ENCODE measurements at places on chromosomes 13 and 19. TPM values are rescaled to one million over a fixed set of nuclear protein-coding genes. Genes with fewer than 3 reads are reported as not detected.

ZNF30 gene
- 4.2 TPM for total RNA-seq

ZNF211 gene
- 15.0 TPM for total RNA-seq

TMPRSS9 gene
- not detected for total RNA-seq

CCDC169 gene
- 4.1 TPM for total RNA-seq

CIC gene
- total RNA-seq: 35.3 TPM

PTGER1 gene
- total RNA-seq: 1.9 TPM

CEACAM20 gene
- not detected for total RNA-seq

GNA15 gene
- total RNA-seq: not detected

STOML3 gene
- not detected for total RNA-seq

GATAD2A gene
- 46.4 TPM for total RNA-seq

WTIP gene
- 3.6 TPM for total RNA-seq

ZNF665 gene
- 2.4 TPM for total RNA-seq

ZNF865 gene
- 0.08 TPM for total RNA-seq

AZU1 gene
- not detected for total RNA-seq

XPO4 gene
- 11.8 TPM for total RNA-seq

RASAL3 gene
- total RNA-seq: not detected

All from fibroblast of the aortic adventitia (primary cell).